ENCODE measurements at places on chromosomes 1 and 21. TPM values are rescaled to one million over a fixed set of nuclear protein-coding genes. Genes with fewer than 3 reads are reported as not detected.

CELA2B gene
- not detected for total RNA-seq

ANGPTL1 gene
- total RNA-seq, result 16.4 TPM

COL24A1 gene
- total RNA-seq, result 0.46 TPM

SCNM1 gene
- total RNA-seq, result 27.6 TPM

RORC gene
- total RNA-seq, result 0.03 TPM

BTG3 gene
- 16.1 TPM for total RNA-seq

GSTM1 gene
- total RNA-seq, result not detected

ZBTB21 gene
- 8.2 TPM for total RNA-seq

BCAS2 gene
- 33.8 TPM for total RNA-seq

ORC1 gene
- 0.99 TPM for total RNA-seq

MAP1LC3C gene
- total RNA-seq, result 0.13 TPM

OLIG2 gene
- total RNA-seq, result not detected

LAD1 gene
- total RNA-seq, result not detected

KDM5B gene
- total RNA-seq, result 121 TPM

SPATA1 gene
- 0.46 TPM for total RNA-seq

TBX15 gene
- total RNA-seq, result 2.9 TPM

C1orf115 gene
- total RNA-seq, result 0.85 TPM

XCL2 gene
- total RNA-seq, result not detected

CLEC20A gene
- not detected for total RNA-seq

SMCP gene
- total RNA-seq, result not detected

TMEM63A gene
- 36.5 TPM for total RNA-seq

MAP3K21 gene
- total RNA-seq, result 0.10 TPM

HTR6 gene
- 0.07 TPM for total RNA-seq

PRELP gene
- 10.8 TPM for total RNA-seq

NUP210L gene
- 0.07 TPM for total RNA-seq

OPTC gene
- not detected for total RNA-seq

NEXN gene
- 13.0 TPM for total RNA-seq
